ENCODE measurements at places on chromosomes 2 and 18.

DNA sequence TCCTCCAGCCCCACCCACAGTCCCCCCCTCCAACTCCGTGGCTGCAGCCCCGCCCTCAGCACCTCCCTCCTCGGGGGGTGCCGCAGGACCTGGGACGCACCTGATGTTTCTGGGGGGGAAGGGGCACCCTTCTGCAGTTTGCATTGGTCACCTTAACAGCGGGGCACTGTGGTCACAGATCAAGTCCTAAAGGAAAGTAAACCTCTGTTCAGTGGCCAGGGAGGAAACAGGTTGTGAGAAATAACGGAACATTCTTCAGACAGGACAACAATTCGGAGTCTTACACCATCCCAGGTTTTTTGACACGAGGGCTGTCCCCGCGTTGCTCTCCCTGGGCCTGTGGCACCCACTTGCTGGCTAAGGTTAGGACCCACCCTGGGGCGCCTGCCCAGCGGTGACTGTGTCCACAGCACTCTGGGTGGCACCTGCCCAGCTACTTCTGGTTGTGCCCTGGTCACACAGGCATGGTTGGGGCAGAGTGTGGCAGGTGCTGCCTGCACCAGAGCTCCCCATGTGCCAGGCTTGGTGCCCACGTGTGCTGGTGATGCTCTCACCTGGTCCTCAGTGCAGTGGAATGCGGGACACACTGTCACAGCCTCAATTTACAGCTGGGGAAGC lies 93.5 kb upstream of the OTOS start:
- DNase-seq, result no peak

DNA sequence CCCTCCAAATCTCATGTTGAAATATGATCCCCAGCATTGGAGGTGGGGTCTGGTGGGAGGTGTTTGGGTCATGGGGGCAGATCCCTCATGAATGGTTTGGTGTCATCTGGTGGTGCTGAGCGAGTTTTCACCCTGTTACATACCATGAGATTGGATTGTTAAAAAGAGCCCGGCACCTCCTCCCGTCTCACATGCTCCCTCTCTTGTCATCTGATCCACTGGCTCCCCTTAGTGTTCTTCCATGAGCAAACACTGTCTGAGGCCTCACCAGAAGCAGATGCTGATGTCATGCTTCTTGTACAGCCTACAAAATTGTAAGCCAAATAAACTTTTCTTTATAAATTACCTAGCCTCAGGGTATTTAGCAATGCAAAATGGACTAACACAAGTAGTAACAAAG lies 405.0 kb upstream of the SLC39A10 start:
- no peak for DNase-seq

GRCh38 chr2:120854014-120854620 lies 118.4 kb downstream of the GLI2 start:
- no peak for DNase-seq

DNA sequence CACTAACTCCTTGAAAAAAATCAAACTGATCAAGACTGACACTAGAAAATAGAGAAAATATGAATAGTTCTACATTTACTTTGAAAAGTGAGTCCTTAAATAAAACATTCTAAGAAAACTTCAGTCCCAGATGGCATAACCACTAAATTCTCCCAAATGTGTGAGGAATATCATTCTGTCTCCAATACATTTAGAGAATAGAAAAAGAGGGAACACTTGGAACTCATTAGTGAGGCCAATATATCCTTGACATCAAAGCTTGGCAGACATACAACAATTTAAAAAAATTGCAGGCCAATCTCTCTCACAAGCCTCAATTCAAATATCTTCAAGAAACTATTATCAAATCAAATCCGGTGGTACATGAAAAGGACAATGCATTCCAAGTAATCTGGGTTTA lies 79.3 kb upstream of the TMEM247 start:
- no peak for DNase-seq

- DNase-seq, result peak; percentile 94
These were observed 47.7 kb downstream of the OSBPL6 start for GRCh38 chr2:178241844-178242551.

- no peak for DNase-seq
These were observed 39.7 kb upstream of the RAPH1 start for GRCh38 chr2:203574824-203575223.
